ENCODE measurements at places on chromosomes 5 and 9.

DNA sequence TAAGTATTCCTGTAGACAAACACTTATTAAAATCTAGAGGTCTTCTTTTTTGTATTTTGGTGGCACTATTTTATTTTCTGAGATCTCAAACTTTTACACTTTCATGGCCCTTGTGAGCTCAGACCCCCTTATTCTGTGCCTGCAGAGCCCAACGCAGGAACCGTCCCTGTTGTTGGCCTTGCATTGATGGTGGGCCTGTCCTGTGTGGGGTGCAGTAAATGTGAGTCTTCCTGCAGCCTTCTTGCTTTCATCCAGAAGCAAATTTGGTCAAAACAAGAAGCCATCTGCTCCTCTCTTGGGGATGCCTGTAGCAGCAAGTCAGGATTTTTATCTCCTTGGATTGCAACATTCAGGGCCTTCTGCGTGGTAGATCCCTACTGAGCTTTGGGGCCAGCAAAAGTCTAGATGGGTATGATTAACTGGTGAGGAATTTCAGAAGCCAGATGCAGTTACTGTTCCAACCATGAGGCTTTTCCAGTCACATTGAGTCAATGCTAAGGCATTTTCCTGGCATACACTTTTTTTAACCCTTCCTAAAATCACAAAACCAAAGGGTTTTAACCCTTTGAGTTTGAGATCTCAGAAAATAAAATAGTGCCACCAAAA, 31.7 kb downstream of the BASP1 start:
- no peak for DNase-seq

GRCh38 chr5:149452665-149453617, 73.8 kb upstream of the IL17B start:
- DNase-seq: no peak

DNA sequence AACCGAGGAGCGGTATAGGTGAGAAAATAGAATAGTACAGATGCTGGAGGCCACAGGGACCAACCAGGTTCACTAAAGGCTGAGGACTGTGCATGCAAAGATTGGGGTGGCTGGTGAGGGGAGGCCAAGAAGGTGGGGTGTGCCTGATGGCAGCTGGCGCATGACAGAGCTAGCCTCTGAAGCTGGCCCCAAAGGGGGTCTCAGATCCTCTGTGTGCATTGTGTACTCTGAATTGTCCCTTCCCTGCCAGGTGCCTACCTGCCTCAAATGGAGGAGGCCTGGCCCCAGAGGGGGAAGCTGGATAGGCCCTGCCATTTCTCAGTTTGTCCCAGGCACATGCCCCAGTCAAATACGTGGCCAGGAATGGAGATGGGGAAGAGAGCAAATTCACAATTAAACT, 63.1 kb downstream of the CRB2 start:
- no peak for DNase-seq

DNA sequence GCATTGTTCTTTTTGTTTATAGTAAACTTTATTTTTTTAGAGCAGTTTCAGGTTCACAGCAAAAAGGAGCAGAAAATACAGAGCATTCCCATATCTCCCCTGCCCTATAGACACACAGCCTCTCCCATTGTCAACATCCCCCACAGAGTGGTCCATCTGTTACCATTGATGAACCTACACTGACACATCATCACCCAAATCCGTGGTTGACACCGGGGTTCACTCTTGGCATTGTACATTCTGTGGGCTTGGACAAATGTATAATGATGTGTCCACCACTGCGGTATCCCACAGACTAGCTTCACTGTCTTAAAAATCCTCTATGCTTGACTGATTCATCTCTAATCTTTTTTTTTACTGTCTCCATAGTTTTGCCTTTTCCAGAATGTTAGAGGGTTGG, 120.7 kb upstream of the SPATA31C2 start:
- DNase-seq: no peak

GRCh38 chr5:149638546-149639241, 57.4 kb downstream of the ARHGEF37 start:
- no peak for DNase-seq

DNA sequence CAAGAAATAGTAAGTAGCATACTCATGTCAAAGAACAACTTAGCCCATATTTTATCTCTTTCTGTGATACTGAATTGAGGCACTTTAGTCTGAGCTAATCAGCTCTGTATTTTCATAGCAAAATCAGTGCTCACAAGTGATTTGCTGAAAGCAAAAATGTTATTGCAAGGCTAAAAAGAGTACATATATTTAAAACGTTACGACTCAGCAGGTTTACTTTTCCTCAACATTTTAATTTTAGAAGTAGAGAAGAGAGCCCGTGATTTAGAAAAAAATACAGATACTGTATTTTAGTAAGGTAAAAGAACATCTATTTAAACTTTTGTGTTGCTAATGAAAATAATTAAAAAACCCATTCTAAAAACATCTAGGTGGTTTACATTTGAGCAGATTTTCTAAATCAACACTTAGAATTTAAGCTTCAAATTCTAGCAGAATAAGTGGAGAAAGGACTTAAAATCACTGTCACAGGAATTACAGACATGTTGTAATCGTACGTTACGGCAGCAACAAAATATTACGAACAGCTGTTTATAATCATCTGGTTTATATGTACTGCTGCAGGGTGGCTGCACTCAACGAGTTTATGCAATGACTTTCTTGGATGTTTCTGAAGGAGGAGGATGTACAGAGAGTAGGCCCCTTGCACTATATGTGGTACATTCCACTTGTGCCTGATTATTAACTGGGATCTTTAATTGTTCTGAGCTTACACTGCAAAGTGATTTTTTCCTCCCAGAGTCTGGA, 20.1 kb downstream of the SREK1 start:
- DNase-seq: no peak

GRCh38 chr5:144421411-144421810, 250.7 kb downstream of the KCTD16 start:
- no peak for DNase-seq

DNA sequence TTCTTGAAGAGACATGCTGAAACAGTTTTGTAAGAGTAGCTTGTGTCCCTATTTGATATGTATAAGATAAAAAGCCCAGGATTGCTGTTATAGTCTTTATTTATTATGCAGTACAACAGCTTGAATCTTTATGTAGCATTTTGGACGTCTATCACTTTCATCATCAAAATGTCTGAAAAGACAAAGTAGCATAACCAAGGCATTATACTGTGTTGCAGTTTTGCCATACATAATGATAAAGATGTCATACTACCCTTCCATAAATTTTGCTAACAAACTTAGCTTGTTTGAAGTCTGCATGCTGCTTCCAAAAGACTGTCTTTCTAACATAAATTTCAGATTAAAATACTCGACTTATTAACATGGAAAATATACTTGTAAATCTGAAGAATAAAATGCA, 127.8 kb downstream of the PRR16 start:
- no peak for DNase-seq

- DNase-seq: peak; percentile 19
These were observed 63.5 kb downstream of the ZNF474 start for GRCh38 chr5:122192497-122193496.

GRCh38 chr5:31937226-31937625, 236.9 kb downstream of the GOLPH3 start:
- no peak for DNase-seq

DNA sequence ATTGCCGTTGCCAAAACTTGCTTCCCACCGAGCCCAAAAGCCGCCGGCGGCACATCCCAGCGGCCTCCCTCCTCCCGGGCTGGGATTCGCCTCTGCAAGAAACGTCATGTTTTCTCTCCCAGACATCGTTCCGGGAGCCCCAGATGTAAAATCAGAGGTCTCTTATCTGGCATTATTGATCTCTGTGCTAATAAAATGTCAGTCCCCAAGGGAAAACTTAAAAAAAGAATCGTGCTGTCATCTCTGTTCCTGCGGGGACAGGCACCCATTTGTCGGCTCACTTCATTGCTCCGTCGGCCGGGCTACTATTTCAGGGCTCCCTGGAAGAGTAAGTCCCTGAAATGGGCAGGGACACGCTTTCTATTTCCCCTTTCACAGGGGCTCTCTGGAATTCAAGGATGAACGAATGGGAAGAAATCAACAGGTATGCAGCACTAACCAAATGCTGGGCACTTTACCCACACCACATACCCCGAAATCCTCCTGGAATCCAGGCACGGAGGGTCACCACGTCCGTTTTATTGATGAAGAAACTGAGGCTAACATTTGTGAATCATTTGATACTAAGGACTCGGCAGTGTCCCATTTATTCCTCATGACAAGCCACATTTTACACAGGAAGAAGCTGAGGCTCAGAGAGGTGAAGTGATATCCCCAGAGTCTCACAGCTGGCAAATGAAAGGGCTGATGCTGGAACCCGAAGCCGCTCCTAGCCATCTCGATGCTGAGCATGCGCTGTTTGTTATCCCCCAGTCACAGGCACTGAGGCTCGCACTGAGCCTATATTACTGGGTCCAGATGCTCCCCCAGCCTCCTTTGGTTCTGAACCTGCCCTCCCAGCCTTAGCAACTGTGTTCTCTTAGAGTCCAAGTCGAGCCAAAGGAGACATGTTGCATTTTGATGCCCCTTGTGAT, 35.7 kb upstream of the MSX2 start:
- DNase-seq: no peak

DNA sequence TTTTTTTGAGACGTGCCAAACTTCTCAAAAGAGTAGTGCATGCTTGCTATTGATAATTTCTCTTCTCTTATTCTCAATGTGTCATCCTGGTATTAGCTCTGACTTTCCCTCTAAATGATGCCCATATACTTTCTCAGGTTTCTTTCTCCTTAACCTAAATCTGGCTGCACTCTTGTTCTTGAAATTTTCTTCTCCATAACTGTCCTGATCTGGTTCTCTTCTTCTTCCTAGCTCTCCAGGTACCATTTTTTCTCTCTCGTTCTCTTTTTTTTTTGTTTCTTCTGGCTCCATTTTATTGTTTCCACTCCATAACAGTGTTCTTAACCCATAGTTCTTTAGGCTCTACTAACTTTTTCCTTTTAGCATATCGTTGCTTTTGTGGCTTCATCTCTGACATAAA, 47.9 kb downstream of the ACTBL2 start:
- DNase-seq: no peak

- DNase-seq: no peak
These were observed 165.5 kb downstream of the C9orf50 start for GRCh38 chr9:129455151-129455995.

- DNase-seq: no peak
These were observed 218.4 kb downstream of the EBF1 start for GRCh38 chr5:158881091-158881880.

- no peak for DNase-seq
These were observed 184.0 kb downstream of the TTLL11 start for GRCh38 chr9:121909111-121909510.

GRCh38 chr9:98085944-98086343, 29.4 kb downstream of the NANS start:
- no peak for DNase-seq
